Parietal lobe (tissue), 2 donors: ENCODE measurements at places on chromosomes 12 and 14. TPM values are rescaled to one million over a fixed set of nuclear protein-coding genes. Genes with fewer than 3 reads are reported as not detected.

Gene C12orf54
- not detected for total RNA-seq

Gene BIN2
- total RNA-seq = 0.63 TPM

Gene B3GNT4
- total RNA-seq = 18.2 TPM

Gene FBLN5
- 1.6 TPM for total RNA-seq

Gene MIP
- not detected for total RNA-seq

Gene HCAR1
- total RNA-seq = 0.31 TPM

Gene NPC2
- 16.6 TPM for total RNA-seq

Gene TAS2R8
- total RNA-seq = 2.5 TPM

Gene SPTSSA
- 8.8 TPM for total RNA-seq

Gene MMP19
- not detected for total RNA-seq

Gene CIDEB
- 5.6 TPM for total RNA-seq

Gene HOXC10
- not detected for total RNA-seq

Gene SLC25A47
- total RNA-seq = not detected

Gene PPP1CC
- 130 TPM for total RNA-seq

Gene EPYC
- total RNA-seq = not detected

Gene FSCB
- total RNA-seq = 0.31 TPM

Gene GDF3
- total RNA-seq = not detected

Gene DACT1
- total RNA-seq = 269 TPM

Gene HOXC9
- total RNA-seq = not detected

Gene FBRSL1
- total RNA-seq = 15.0 TPM

Gene ADAMTS20
- total RNA-seq = 0.94 TPM

Gene SLC6A15
- total RNA-seq = 76.1 TPM

Gene TMEM229B
- total RNA-seq = 19.1 TPM

Gene TM7SF3
- total RNA-seq = 77.0 TPM

Gene CAPZA3
- not detected for total RNA-seq

Gene P2RX2
- not detected for total RNA-seq

Gene ADAM20
- 9.4 TPM for total RNA-seq

Gene TRHDE
- 21.3 TPM for total RNA-seq

Gene POTEM
- not detected for total RNA-seq

Gene OR4E2
- total RNA-seq = not detected

Gene PAX9
- not detected for total RNA-seq

Gene BHLHE41
- total RNA-seq = 1.3 TPM

Gene METTL3
- total RNA-seq = 110 TPM

Gene C12orf42
- 0.94 TPM for total RNA-seq

Gene PROX2
- total RNA-seq = not detected

Gene LRTM2
- total RNA-seq = 8.1 TPM

Gene AVPR1A
- 7.2 TPM for total RNA-seq

Gene ALX1
- not detected for total RNA-seq

Gene IFNG-AS1
- 0.31 TPM for total RNA-seq

Gene USP44
- total RNA-seq = 2.2 TPM

Gene SERPINA9
- total RNA-seq = not detected

Gene ZC2HC1C
- total RNA-seq = 2.8 TPM

Gene RILPL2
- 0.63 TPM for total RNA-seq

Gene PLEK2
- total RNA-seq = not detected

Gene BORCS5
- 39.8 TPM for total RNA-seq

Gene RNF212B
- not detected for total RNA-seq
